Activated CD8-positive, alpha-beta memory T cell treated with anti-CD3 and anti-CD28 coated beads for 1 hour (primary cell): ENCODE measurements at places on chromosomes 7 and 10.

- DNase-seq: no peak
Measured at GRCh38 chr10:12158111-12158510, 28.6 kb downstream of the SEC61A2 start.

- DNase-seq: no peak
Measured at GRCh38 chr7:30965372-30965771, 1.6 kb downstream of the GHRHR start.

- no peak for DNase-seq
Measured at GRCh38 chr7:128913870-128914565, 3.5 kb upstream of the KCP start.

DNA sequence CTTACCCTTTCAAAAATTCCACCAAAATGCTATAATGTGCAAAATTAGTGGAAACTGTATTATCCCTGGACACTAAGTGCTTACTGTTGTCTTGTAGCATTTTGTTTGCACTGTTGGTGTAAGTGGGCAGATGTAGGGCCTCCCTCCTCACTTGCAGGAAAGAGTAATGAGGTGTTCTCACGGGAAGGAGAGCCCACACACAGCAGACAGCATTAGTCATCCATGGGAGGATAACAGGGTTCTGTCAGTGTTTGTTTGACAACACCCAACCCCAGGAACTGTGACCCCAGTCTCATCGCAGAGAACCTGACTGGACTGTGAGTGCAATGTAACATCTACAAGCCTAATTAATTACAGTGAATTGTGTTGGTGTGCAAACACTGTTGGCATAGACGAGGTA, 58.7 kb upstream of the VSTM2A start:
- no peak for DNase-seq

- DNase-seq: no peak
Measured at GRCh38 chr7:23356726-23357125, 57.6 kb downstream of the MALSU1 start.

GRCh38 chr7:101993311-101993710, 175.9 kb downstream of the CUX1 start:
- no peak for DNase-seq
